Neural progenitor cell (in vitro differentiated cells): ENCODE measurements at places on chromosomes 3 and 15.

GRCh38 chr3:148854061-148854460 lies 11.0 kb upstream of the CPA3 start:
- H3K36me3 ChIP-seq: no peaks in the 10 kb centered on the region
- no peaks in the 10 kb centered on the region for H3K27me3 ChIP-seq
- no peaks in the 10 kb centered on the region for H3K4me1 ChIP-seq
- no peak for DNase-seq
- H3K4me3 ChIP-seq: no peak overlapping the region

DNA sequence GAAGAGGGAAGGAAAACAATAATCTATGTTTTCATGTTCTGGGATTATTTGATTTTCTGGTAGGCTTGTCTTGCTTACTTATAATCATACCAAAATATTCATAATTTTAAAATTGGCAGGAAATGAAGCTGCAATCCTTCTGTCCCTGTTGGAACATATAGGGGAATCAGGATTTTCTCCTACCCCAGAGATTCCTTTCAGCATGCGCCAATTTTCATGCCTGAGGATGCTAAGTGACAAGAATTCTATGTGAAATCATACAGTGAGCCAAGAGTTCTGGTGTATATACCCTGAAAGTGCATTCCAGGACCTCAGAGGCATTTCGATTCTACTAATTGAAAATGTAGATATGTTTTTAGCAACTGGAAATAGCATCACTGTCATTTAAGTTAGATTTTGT lies 9.9 kb upstream of the CADPS start:
- no peak overlapping the region for H3K4me3 ChIP-seq
- DNase-seq: no peak
- H3K27me3 ChIP-seq: no peaks in the 10 kb centered on the region
- H3K4me1 ChIP-seq: peaks cover 22% of the 10 kb centered on the region
- no peak overlapping the region for H3K27ac ChIP-seq
- no peaks in the 10 kb centered on the region for H3K36me3 ChIP-seq

GRCh38 chr3:11274566-11275142 lies 2.5 kb downstream of the ATG7 start:
- H3K27me3 ChIP-seq: no peaks in the 10 kb centered on the region
- peaks cover 8% of the 10 kb centered on the region for H3K4me1 ChIP-seq
- no peaks in the 10 kb centered on the region for H3K36me3 ChIP-seq
- DNase-seq: no peak
- H3K4me3 ChIP-seq: no peak overlapping the region

DNA sequence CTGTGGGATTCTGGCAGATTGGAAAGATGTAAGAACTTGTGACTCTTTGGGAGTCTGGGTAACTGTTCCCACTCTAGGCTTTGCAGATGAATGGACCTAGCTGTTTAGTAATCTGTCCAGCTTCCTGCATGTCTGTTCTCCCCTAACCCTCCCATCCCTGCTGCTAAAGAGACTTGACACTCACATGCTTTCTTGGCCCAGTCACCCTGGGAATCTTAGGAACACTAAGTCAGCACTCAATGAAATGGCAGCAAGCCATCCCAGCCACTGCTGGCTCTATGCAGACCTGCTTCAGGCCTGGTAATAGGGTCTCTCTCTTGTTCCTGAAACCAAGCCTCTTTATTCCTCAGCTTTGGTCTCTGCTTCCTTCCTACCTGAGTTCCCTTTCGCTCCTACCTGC lies 63.7 kb upstream of the THSD4 start:
- H3K36me3 ChIP-seq: no peaks in the 10 kb centered on the region
- no peaks in the 10 kb centered on the region for H3K27me3 ChIP-seq
- H3K27ac ChIP-seq: no peak overlapping the region
- no peak for DNase-seq
- no peak overlapping the region for H3K4me3 ChIP-seq

DNA sequence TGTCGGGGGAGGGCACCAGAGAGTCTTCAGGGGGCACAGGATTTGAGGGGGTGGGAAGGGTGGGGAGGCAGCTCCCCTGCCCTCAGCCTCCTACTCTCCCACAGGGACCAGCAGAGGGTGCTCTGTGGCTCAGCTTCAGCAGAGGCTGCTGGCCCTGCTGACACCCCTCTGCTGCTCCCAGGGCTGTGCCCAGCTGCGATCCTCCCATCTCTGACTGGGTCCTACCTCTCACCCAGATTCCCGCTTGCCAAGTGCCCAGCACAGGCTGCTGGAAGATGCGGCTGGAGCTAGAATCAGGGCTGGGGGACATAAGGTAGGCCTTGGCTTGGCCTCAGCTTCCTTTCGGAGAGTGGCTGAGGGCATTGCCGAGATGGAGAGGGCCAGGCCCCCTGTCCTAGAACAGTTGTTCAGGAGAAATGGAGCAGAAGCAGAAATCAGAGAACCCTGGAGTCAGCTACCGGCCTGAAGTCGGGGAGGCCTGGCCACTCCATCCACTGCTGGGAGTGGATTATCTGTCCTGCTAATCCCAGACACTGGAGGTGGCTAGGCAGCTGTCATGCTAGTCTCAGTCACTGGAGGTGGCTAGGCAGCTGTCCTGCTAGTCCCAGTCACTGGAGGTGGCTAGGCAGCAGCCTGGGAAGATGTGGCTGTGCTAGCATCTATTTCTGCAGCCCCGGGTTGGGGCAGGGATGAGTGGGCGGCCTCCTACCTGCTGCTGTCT lies 3.9 kb downstream of the GRM2 start:
- no peak overlapping the region for H3K27ac ChIP-seq
- DNase-seq: peak; percentile 51
- no peak overlapping the region for H3K4me3 ChIP-seq

- no peak overlapping the region for H3K4me3 ChIP-seq
- no peak for DNase-seq
- H3K27me3 ChIP-seq: no peaks in the 10 kb centered on the region
- no peaks in the 10 kb centered on the region for H3K36me3 ChIP-seq
- H3K27ac ChIP-seq: no peak overlapping the region
Measured at GRCh38 chr15:69841113-69841828, 256.4 kb downstream of the TLE3 start.

DNA sequence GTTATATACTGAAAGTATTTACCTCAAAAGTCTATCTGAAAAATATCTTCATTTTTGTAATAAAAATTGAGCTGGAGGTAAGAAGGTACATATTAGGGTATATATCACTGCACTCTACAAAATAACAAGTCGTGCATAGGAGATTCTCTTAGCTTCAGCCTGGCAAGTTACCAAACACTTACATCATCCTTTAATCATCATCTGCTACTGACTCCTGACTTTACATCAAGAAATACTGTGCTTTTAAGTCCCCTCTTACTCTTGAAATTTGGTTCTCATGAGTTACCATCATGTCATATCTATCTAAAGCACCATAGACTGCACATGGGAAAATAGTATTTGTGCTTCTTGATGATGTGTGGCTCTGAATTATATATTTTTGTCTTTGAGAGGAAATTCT lies 50.8 kb downstream of the LYSMD4 start:
- no peak overlapping the region for H3K4me3 ChIP-seq
- H3K36me3 ChIP-seq: peaks cover 10% of the 10 kb centered on the region
- H3K27me3 ChIP-seq: no peaks in the 10 kb centered on the region
- no peak for DNase-seq
- no peak overlapping the region for H3K27ac ChIP-seq

DNA sequence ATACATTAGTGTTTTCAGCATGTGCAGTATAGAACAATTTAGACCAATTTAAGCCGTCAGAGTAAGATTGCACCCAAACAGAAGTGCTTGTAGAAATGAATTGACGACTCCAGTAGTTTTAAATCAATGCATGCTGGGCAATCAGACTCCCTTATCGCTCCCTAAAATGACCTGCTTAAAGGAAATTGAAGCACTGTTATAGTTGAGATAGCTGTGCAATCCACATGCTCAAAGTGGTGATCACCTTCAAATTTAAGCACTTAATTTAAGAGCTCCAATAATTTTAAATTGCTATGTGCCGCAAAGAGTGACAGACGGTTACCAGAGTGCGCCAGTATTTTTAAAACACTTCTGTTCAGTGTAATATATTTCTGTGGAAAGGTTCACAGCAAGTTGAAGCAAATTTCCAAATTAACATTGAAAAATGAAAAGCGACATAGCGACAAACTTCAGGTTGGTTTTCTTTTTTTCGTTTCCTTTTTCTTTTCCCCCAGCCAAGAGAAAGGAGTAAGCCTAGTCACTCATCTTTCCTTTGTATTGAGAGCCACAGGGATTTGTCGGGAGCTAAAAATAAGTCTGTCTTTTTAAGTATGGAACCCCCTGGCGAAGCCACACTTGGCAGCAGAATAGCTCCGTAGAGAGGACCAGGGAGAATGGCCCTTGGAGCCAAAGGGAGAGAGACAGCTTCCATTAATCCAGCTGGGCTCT lies 436.4 kb upstream of the RBMS3 start:
- H3K36me3 ChIP-seq: no peaks in the 10 kb centered on the region
- H3K27ac ChIP-seq: no peak overlapping the region
- no peaks in the 10 kb centered on the region for H3K27me3 ChIP-seq
- DNase-seq: peak; percentile 20
- no peak overlapping the region for H3K4me3 ChIP-seq
- peaks cover 14% of the 10 kb centered on the region for H3K4me1 ChIP-seq

DNA sequence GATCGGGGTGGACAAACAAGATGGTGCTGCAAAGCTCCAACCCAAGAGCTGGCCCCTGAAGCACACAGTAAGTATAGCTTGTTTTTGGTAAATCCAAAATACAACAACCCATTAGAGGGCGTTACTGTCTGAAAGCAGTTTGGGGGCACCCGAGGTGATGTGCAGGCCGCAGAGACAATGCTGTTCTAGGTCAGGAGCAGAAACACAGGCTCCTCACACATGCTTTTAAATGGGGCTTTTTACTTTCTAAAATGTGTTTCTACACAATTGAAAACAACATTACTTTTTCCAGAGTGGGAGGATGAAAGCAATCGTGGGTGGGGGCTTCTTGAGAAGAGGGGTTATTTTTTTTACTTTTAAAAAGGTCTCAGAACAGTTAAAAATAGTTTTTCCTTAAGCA lies 1029.3 kb upstream of the CFAP20DC start:
- H3K4me3 ChIP-seq: no peak overlapping the region
- H3K36me3 ChIP-seq: no peaks in the 10 kb centered on the region
- no peaks in the 10 kb centered on the region for H3K27me3 ChIP-seq
- H3K4me1 ChIP-seq: peaks cover 3% of the 10 kb centered on the region

GRCh38 chr3:141743305-141743704 lies 5.2 kb downstream of the RNF7 start:
- H3K27me3 ChIP-seq: no peaks in the 10 kb centered on the region
- no peak overlapping the region for H3K4me3 ChIP-seq
- peaks cover 23% of the 10 kb centered on the region for H3K4me1 ChIP-seq
- no peak overlapping the region for H3K27ac ChIP-seq

DNA sequence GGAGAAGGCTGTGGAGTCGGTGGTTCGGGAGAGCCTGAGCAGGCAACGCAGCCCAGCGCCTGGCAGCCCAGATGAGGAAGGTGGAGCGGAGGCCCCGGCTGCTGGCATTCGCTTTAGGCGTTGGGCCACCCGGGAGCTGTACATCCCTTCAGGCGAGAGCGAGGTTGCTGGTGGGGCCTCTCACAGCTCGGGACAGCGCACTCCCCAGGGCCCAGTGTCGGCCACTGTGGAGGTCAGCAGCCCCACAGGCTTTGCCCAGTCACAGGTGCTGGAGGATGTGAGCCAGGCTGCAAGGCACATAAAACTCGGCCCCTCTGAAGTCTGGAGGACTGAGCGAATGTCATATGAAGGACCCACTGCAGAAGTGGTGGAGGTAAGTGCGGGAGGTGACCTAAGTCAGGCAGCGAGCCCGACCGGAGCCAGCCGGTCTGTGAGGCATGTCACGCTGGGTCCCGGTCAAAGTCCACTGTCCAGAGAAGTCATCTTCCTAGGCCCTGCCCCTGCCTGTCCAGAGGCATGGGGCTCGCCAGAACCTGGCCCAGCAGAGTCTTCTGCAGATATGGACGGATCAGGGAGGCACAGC lies 26.7 kb downstream of the SYNM start:
- no peaks in the 10 kb centered on the region for H3K27me3 ChIP-seq
- no peaks in the 10 kb centered on the region for H3K4me1 ChIP-seq
- DNase-seq: no peak

GRCh38 chr3:56459719-56460118 lies 8.5 kb downstream of the ERC2 start:
- H3K27ac ChIP-seq: no peak overlapping the region
- peaks cover 16% of the 10 kb centered on the region for H3K4me1 ChIP-seq
- no peak overlapping the region for H3K4me3 ChIP-seq
- DNase-seq: no peak
- no peaks in the 10 kb centered on the region for H3K27me3 ChIP-seq

DNA sequence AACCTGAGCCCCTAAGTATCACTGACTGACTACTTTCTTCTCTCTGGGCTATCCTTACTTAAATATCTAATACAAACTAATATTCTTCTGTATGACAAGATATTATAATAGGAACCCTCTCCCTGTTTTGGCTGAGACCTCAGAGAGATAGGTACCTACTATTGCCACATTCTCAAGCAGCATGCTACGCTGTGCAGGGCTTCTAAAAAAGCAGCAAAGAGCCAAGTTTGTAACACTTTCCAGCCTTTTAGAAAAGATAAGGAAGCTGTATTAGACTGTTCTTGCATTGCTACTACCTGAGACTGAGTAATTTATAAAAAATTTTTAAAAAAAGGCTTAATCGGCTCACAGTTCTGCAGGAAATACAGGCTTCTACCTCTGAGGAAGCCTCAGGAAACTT lies 126.8 kb upstream of the ABI3BP start:
- H3K27ac ChIP-seq: no peak overlapping the region
- H3K36me3 ChIP-seq: no peaks in the 10 kb centered on the region
- no peak overlapping the region for H3K4me3 ChIP-seq
- no peaks in the 10 kb centered on the region for H3K27me3 ChIP-seq
